NCI-H1105 treated with DMSO at 0.1 percent for 48 hours (cell line): ENCODE measurements at places on chromosomes 2 and 18.

DNA sequence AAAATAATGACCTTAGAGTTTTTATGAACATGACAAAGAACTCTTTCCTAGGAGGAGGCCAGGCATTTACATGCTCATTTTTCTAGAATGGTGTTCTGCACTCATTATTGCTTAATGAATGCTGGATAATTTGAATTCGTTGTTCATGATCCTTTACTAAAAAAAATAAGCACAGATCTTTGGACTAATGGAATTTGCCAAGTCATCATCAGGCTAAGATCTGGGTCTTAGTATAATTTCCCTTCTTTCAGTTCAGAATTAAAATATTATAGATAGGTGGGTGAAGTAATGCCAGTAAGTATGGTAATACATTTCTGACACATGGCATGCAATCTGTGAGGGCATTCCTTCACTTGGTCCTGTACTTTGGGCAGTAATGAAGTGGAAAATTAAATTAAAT, 143.8 kb upstream of the AQP4 start:
- DNase-seq: no peak

DNA sequence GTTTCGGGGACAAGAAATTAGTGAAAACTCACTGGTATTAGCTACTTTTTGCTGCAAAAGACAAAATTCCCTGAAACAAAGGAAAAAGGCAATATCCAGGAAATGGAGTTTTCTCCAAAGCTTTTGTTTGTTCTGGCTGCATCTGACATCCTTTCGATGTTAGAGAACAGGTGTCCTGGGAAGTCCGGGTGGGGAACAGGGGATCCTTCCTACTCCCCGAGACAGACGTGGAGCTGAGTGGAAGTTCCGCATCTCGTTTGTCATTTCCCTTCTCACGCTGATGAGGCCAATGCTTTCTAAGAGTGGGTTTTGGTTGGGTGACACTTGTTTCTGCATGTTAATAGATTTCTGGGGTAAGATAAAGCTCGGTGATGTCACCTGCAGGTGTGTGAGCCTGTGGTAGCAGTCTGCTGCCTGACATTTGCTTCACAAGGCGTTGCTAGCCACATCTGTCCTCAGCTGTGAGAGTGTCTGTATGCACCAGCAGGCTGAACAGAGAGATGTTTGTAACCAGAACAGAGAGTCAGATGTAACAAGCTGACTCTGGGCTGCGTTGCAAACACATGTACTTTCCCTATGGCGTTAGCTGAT, 125.9 kb downstream of the ACOXL start:
- no peak for DNase-seq

- no peak for DNase-seq
Observed at GRCh38 chr2:177422271-177422670, 29.7 kb downstream of the AGPS start.

GRCh38 chr2:49515996-49516782, 361.9 kb upstream of the FSHR start:
- DNase-seq: no peak

DNA sequence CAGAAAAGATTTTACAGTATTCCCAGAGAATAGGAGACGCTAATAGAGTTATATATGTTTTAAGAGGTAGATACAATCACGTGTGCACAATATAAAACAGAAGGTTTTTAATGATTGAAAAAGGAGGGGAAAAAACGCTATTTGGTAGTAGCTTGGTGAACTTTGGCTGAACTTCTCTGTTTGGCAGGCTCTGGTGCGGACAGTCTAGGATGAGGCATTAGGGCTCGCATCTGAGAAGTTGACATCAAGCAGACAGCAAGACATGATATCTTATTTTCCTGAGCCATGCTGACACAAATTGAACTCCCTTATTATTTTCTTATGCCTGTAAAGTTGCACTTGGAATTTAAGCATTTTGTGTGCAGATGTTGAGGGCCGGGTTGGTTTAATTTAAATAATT, 176.6 kb downstream of the EN1 start:
- no peak for DNase-seq

DNA sequence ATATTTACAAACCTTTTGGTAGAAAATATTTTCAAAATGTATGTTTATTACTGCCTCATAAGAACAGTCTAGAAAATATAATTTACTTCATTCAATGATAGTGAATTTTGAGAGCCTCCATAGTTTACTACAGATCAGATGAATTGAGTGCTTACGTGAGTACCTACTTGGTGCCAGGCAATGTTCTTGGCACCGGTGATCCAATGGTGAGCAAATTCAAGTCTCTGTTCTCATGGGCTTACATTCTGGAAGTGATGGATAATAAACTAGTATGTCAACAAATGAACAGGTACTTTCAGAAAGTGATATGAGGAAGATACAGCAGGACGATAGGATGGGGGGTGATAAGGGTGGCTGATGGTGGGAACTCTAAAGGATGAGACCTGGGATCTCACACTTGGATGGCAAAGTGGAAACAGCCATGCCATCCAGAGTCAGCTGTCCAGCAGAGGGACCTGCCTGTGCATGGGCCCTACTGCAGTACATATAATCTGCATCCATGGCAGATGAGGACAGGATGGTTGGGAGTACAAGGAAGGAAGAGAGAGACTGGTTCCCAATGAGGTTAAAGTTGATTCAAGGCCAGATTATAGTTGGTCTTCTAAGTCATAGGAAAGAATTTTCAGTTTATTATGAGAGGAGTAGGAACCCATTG, 277.0 kb downstream of the NEDD4L start:
- DNase-seq: no peak
